ENCODE measurements at places on chromosomes 7 and 10. TPM values are rescaled to one million over a fixed set of nuclear protein-coding genes. Genes with fewer than 3 reads are reported as not detected.

The AP1S1 gene
- total RNA-seq: 15.1 TPM

The THSD7A gene
- 0.29 TPM for total RNA-seq

GRCh38 chr10:23869996-23870395 is 338.9 kb upstream of the KIAA1217 start:
- H3K27me3 ChIP-seq: no peaks in the 10 kb centered on the region
- no peaks in the 10 kb centered on the region for H3K36me3 ChIP-seq
- DNase-seq: no peak
- no peak overlapping the region for H3K27ac ChIP-seq

The FAM237B gene
- not detected for total RNA-seq

The CALN1 gene
- total RNA-seq: not detected

Measured in stomach (tissue), 19 donors.